CD4-positive, alpha-beta T cell (primary cell): ENCODE measurements at places on chromosomes 12 and 14.

DNA sequence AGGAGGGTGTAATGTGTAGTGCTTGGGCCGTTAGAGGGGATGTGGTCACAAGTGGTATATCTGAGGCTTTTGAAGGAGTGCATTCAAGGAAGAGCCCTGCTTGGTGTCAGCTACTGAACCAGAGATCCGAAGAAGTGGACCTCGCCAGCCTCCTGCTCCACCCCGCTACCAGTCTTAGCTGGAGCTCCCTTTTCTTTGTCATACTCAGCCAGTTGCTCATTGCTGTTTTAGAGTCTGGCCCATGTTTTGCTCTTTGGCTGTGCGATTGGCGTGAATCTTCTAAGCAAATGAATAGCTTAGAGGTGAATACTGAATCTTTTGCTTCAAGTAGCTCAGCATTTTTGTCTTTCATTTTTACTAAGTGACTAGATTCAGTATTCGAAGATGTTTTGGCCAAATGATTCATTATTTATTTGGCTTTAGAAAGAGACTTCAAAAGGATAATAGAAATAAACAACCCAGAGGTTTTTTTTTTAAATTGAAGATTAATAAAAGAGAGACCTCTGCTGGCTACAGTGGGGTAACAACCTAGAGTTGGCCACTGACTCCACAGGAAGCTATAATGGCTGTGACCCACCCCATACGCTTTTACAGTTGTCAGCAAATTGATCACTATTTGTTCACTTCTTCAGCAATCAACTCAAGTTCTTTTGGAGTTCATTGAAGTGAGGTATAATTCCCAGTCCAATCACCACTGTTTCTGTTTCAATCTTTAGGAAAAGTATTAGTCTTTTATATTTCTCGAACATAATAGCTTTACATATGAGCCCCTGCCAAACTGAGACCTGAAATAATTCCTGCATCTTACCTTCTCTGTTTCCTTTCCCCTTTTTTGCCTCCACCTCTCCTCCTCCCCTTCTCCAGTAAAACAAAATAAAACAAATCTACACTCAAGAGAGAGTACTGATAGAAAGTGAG is 19.9 kb downstream of the CDKN1B start:
- H3K27ac ChIP-seq: peak overlapping the region; percentile 34
- peaks cover 30% of the 10 kb centered on the region for H3K4me1 ChIP-seq
- peak; percentile 33 for DNase-seq
- H3K4me3 ChIP-seq: peak overlapping the region; percentile 34
- peaks cover 1% of the 10 kb centered on the region for H3K36me3 ChIP-seq

DNA sequence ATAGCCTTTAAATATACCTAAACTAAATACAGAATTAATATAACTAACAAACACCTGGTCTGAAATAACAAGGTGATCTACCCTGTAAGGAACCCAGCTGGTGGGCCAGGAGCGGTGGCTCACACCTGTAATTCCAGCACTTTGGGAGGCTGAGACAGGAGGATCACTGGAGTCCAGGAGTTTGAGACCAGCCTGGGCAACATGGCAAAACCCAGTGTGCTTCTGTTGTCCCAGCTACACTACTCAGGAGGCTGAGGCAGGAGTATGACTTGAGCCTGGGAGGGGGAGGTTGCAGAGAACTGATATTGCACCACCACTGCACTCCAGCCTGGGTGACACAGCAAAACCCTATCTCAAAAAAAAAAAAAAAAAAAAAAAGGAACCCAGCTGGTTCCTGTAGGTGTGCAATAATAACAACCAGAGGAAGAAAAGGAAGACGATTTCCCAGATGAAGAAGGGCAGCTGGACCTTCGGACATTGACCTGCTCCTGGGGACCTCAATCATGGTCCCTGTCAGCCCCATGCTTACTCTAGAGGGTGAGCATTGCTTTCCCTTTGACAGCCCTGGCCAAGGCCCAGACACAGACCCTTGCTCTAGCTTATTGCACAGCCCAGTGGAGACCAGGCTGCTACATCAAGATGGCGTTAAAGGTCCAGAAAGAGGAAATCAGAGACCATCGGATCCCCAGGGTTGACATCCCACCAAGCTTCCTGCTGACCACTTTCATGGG is 5.4 kb downstream of the FOS start:
- H3K27me3 ChIP-seq: no peaks in the 10 kb centered on the region
- no peak overlapping the region for H3K4me3 ChIP-seq
- DNase-seq: no peak
- H3K27ac ChIP-seq: no peak overlapping the region

DNA sequence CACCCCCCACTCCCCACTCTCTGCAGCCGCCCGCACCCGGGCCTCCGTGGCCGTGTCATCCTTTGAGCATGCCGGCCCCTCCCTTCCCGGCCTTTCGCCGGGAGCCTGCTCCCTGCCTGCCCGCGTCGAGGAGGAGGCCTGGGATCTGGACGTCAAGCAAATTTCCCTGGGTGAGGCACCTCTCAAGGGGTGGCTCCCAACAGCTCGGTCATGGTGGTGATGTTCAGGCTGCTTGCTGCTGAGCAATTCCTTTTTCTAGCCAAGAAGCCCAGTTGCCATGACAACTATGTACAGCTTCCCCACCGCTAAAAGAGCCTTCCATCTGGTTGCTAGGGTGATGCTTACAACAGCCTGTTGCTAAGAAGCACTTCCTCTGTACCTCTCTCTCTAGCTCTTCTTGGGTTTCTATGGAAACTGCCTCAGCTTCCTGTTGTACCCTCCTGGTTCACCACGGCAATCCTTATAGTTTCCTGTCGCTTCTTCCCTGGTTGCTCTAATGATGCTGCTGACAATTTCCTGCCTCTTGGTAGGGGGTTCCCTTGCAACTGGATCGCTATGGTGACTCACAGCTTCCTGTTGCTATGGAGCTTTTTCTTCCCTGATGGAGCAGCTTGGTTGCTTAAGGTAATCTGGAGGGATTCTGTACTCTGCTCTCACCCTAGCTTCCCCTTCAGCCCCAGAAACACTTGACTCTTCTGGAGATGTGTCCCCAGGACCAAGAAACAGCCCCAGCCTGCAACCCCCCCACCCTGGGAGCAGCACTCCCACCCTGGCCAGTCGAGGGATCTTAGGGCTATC is 11.0 kb downstream of the ZNF219 start:
- no peaks in the 10 kb centered on the region for H3K27me3 ChIP-seq
- DNase-seq: peak; percentile 61
- H3K27ac ChIP-seq: peak overlapping the region; percentile 97

DNA sequence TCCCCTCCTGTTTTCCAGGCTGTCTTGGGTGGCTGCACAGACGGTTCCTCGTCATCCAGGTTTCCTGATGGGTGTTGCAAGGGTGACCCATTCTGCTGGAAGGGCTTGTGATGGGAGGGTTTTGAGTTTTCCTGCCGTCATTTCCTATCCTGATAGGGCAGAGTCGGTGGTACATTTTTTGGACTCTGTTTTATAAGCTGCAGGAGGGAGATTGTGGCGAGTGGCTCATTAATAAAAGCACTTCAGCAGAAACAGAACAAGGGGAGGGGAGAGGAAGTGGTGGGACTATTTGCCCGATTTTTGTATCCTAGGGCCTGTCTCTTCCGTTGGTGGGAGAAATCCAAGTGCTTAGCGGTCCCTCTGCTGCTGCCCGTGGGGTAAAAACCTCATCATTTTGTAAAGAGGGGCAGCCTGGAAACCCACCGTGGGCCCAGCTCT is 40.0 kb downstream of the TSPAN9 start:
- H3K27ac ChIP-seq: no peak overlapping the region
- no peaks in the 10 kb centered on the region for H3K27me3 ChIP-seq
- peaks cover 7% of the 10 kb centered on the region for H3K4me1 ChIP-seq
- DNase-seq: no peak

- DNase-seq: no peak
- no peaks in the 10 kb centered on the region for H3K27me3 ChIP-seq
- H3K4me1 ChIP-seq: no peaks in the 10 kb centered on the region
- H3K27ac ChIP-seq: no peak overlapping the region
Observed at GRCh38 chr14:70045844-70046535, 142.8 kb downstream of the SLC8A3 start.
